ENCODE measurements at places on chromosomes 4 and X.

DNA sequence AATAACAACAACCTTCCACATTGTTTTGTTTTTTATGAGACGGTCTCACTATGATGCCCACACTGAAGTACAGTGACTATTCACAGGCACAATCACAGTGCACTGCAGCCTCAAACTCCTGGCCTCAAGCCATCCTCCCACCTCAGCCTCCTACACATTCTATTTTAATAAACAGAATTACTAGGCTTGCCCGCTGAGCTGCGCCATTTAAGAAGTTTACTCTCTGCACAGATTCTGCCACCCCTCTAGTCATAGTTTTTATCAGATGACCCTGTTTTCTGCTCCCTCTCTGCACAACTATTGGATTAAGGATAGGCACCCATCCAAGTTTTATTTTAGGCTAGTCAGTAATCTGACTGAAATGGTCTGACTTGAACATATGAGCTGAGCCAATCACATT is 11.3 kb upstream of the COX18 start:
- no peak for DNase-seq

DNA sequence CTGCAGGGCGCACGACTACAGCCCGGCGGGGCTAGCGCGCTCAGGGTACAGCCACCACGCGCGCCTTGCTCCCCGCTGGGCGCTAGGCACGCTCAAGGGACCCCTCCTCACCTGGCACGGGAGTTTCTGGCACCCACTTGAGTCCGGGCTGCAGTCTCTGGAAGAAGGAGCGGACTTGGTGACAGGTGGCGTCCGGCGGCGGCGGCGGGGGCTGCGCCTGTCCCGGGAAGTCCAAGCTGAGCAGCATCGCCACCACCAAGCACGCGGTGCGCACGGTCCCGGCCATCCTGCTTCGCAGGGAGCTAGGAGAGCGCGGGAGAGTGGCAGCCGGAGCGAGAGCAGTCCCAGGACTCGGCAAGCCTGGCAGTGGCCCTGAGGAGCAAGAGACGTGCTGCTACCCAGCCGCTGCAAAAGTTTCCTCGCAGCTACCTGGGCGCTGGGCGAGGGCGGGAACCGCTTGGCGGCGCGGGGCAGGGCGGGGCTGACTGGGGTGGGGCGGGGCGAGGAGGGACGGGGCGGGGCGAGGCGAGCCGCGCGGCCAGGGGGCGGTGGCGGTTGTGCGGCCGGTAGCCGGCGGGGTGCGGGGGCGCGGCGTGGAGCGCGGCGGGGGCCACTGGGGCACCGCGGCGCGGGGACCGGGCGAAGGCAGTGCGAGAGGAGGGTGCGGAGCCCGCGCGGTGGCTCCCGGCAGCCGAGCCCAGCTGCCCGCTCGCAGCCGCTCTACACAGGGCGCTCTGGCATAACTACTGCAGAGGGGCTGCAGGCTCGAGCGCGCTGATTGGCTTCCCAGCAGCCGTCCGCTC is at the start of gene GPC3:
TSS of gene GPC3 (minus strand) at position 431 of the 803 bp plus-strand sequence.
- DNase-seq: peak; percentile 41

- peak; percentile 57 for DNase-seq
These were observed 121.5 kb downstream of the REELD1 start for GRCh38 chr4:146335763-146336409.

- DNase-seq: no peak
These were observed 165.9 kb downstream of the PJA1 start for GRCh38 chrX:68999356-68999755.

GRCh38 chr4:4428966-4429875 is 42.3 kb downstream of the NSG1 start:
- no peak for DNase-seq

GRCh38 chrX:19810802-19811201 is 76.6 kb downstream of the SH3KBP1 start:
- DNase-seq: peak; percentile 53

DNA sequence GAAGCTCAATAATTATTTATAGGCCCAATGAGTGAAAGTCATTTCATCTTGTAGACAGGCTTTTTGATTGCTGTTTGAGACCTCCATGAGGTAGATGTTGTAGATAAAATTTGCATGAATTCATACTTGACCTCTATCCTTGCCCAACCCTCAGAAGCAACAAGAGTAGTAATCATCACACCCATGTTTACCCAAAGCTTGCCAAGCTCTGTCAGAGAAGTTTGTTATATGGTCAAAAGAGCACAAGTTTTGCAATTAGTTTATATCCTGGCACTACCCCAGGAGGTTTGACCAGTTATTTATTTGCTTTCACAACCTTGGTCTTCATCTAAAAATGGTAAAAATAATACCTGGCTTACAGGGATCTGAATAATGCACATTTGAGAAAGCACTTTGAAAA is 20.7 kb downstream of the ADH7 start:
- peak; percentile 11 for DNase-seq

DNA sequence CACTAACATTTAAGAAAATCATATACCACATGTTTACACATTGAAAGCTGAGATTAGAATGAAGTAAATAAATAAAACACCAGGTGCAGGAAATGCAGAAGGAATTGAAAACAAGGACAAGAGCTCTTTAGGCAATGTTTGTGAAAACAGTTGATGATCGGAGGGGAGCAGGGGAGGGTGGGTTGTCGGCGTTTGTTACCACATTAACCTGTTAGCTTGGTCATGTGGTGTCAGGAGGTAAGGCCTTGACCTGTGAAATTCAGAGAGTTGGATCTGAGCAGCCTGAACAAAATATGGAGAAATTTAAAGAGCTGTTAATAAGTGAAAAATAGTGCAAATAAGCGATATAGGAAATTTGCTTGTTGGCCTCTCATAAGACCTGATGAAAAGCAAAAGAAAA is 759.9 kb downstream of the PDHA2 start:
- no peak for DNase-seq

All from foreskin fibroblast (primary cell).